ENCODE measurements at places on chromosomes 16 and 17.

DNA sequence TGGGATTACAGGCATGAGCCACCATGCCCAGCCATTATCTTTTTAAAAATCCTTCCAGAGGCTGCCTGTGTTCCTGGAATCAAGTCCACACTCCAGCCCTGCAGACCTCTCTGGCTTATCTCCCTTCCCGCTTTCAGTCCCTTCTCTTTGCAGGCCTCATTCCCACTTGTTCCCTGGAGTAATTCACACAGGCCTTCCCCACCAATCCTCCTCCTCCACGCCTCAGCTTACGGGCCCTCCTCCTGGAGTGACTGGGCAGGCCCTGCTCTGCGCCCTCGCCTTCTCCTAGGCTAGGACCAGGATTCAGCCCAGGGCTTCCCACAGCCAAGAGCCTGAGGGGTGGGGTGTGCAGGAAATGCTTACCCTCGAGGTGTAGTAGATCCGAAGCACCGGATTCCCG lies 2.8 kb downstream of the CDIPT start:
- DNase-seq = no peak

GRCh38 chr17:78745407-78746088 lies 36.5 kb downstream of the CYTH1 start:
- DNase-seq = no peak

GRCh38 chr17:72183194-72183685 lies 62.4 kb downstream of the SOX9 start:
- no peak for DNase-seq

DNA sequence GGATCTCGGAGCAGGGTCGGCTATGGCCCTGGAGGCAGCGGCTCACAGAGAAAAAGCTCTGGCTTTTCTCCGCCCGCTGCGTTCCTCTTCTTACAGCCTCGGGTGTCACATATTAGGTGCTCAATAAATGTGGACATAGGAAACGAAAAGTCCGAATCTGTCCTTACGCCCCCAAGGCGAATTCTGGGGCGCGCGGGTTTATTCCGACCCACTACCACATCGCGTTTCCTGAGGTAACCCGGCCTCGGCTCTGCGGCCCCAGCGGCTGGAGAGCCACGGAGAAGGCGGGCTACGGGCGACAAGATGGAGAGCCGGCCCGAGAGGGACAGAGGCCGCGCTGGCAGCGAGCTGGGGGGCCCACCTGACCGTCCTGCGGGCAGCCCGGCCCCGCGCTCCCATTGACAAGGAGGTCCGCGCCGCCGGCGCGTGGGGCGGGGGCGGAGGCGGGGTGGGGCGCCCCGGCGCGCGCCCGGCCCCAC lies 573 bp upstream of the GNAO1 start:
- no peak for DNase-seq

GRCh38 chr17:56447171-56447570 lies 146.3 kb upstream of the NOG start:
- no peak for DNase-seq

DNA sequence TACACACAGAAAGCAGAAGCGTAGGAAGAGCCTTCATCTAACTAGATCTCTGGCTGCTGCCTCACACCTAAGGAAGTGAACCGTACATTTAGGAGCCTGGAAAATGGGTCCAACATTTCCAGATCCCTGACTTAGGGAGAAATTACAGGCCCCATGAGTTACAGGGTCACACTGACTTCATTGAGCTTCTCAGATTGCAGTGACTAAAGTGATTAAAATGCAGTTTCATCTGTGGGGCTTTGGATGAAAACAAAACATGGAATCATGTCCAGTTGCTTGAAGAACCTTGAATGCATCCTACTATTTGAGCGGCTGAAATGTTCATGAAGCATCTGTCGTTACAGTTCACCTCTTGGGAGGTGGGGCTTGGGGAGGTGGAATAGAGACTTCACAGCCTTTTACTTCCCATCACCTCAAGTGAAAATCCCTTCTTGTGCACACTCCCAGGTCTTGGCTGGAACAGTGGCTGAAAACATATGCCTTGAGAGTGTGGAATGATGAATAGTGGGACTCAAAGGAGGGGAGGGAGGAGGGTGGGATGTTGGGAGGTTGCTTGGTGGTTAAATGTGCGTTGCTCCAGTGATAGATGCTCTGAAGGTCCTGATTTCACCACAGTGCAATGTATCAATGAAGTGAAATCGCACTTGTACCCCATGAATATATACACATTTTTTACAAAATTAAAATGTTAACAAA lies 19.7 kb downstream of the TEKT3 start:
- no peak for DNase-seq

DNA sequence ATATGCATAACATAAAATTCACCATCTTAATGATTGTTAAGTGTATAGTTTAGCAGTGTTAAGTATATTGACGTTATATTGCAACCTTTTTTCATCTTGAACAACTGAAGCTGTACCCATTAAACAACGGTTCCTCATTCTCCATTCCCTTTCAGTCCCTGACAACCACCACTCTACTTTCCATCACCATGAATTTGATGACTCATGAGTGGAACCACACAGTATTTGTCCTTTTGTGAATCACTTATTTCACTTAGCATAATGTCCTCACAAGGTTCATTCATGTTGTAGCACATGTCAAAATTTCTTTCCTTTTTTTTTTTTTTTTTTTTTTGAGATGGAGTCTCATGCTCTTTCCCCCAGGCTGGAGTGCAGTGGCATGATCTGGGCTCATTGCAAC lies 46.0 kb downstream of the HOXB1 start:
- DNase-seq = no peak

GRCh38 chr17:4248504-4249277 lies 15.1 kb downstream of the ANKFY1 start:
- DNase-seq = no peak
